ENCODE measurements at places on chromosomes 13 and 19.

GRCh38 chr19:49911381-49912145 is 14.9 kb upstream of the IL4I1 start:
- DNase-seq, result no peak

GRCh38 chr19:31303262-31303815 is 45.9 kb downstream of the TSHZ3 start:
- no peak for DNase-seq

GRCh38 chr13:108932196-108932595 is 302.8 kb downstream of the MYO16 start:
- no peak for DNase-seq

GRCh38 chr13:85974608-85975366 is 175.6 kb upstream of the SLITRK6 start:
- DNase-seq, result no peak

- DNase-seq, result no peak
Observed at GRCh38 chr19:19662871-19663255, 613 bp downstream of the ATP13A1 start.

DNA sequence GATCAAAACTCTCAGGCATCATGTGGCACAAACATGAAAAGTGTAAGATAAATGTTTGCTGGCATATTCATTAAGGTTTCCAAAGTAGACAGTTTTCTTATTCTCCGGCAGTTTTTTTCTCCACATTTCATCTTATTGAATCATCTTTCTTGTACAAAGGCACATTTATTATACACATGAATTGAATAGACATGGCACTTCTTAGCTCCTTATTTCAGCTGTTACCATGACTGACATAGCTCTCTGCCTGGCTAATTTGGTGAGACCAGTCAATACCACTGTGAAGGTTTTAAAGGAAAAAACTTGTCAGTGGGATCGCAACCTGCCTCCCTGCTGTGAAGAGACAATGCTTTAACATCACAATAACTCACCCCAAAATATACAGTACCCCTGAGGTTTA is 285.0 kb upstream of the PCDH20 start:
- no peak for DNase-seq

- DNase-seq, result no peak
Observed at GRCh38 chr19:28504139-28504538, 708.8 kb downstream of the UQCRFS1 start.

GRCh38 chr13:30128591-30128990 is 178.8 kb downstream of the KATNAL1 start:
- no peak for DNase-seq

GRCh38 chr19:2488942-2489731 is 13.2 kb downstream of the GADD45B start:
- DNase-seq, result no peak

GRCh38 chr19:10936661-10937084 is 8.1 kb downstream of the TIMM29 start:
- DNase-seq, result peak; percentile 64

DNA sequence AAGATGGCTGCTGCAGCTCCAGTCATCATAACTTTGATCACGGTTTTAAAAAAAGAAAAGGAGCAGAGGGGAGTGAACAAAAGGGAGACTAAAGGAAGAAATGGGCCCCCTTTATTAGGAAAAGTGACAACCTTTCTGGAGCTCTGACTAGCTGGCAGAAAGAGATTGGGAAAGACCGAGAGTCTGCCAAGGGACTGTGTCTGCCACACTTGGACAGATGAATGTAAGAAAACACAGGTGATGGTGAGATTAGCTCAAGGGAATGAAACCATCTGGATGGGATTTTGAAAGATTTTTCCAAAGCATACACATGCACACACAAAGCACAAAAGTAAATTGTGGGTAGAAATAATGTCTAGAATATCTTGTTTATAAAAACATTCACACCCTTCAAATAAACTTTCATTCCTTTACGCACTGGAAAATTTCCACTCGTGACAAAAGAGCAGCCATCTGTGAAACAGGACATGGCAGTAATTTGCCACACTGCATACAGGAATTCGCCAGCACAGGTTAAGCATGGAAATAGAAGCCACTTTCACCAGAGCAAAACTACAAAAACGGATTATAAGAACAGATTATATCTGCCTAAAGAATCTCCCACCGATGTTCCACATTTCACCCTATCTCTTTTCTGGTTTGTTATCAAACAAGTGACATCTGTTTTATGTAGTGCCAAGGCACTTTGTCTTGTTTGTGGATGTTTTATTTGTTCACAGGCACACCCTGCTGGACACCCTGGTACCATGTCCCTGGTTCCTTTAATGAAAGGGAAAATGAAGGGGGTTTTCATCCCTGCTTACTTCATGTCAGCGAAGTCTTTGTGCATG is 819.5 kb downstream of the DIAPH3 start:
- no peak for DNase-seq

GRCh38 chr13:37416291-37417059 is 182.1 kb downstream of the POSTN start:
- DNase-seq, result no peak

DNA sequence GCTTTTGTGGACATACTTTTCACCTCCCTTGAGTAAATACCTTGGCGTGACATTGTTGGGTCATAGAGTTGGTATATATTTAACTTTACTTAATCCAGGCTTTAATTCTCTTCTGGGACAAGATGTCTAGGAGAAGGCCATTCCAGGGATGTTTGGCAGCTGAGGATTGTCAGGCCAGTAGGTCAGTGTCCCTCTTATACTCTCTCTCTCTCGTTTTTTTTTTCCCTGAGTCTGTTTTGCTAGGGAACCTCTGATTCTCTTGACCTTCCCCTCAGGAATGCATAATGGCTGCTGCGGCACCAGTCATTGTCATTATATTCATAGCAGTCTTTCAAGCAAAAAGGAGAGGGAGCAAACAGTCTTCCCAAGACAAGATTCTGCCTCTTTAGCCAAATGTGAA is 48.8 kb downstream of the BICRA start:
- no peak for DNase-seq

GRCh38 chr13:31111136-31111535 is 50.6 kb downstream of the HSPH1 start:
- no peak for DNase-seq

DNA sequence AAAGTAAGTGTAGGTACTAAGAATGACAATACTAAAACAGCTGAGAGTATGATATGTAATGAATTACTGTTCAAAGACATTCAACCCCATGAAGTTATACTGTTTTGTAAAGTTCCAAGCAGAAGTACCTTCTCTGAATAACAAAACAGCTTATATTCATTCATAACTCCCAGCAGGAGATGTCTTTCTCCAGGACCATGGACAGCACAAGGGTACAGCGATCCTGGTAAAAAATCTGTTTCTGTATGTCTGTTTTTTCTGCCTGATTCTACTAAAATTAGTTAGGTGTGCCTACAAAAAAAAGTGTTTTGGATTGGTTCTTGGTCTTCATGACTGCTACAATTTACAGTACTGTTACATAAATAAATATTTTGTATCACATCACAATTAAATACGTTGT is 172.5 kb upstream of the SLITRK5 start:
- DNase-seq, result no peak

GRCh38 chr19:34651747-34652146 is 25.2 kb downstream of the SCGB2B2 start:
- DNase-seq, result no peak

DNA sequence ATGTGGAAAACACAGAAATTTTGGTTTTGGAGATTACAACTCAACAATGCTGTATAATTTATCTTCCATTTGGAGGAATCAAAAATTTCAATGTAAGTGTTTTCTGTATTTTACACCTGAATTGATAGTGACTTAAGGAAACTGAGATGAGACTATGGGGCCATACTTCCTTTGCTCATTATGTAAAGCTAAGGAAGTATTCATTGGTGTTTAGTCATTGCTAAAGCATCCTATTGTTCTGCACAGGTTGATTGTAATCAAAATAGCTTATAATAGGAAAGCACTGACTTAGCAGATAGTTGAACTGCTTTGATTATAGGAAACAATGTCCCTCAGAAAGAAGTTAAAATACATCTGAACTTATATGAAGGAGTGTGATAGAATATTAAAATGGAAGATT is 244.4 kb upstream of the SLITRK5 start:
- DNase-seq, result no peak

- DNase-seq, result no peak
Observed at GRCh38 chr19:35901854-35902661, at the start of gene HCST. Gene HCST (plus strand): TSS chr19:35902529. CDS start chr19:35902594, 65 bp downstream.

- no peak for DNase-seq
Observed at GRCh38 chr19:1540365-1540925, 16.6 kb downstream of the PLK5 start.

DNA sequence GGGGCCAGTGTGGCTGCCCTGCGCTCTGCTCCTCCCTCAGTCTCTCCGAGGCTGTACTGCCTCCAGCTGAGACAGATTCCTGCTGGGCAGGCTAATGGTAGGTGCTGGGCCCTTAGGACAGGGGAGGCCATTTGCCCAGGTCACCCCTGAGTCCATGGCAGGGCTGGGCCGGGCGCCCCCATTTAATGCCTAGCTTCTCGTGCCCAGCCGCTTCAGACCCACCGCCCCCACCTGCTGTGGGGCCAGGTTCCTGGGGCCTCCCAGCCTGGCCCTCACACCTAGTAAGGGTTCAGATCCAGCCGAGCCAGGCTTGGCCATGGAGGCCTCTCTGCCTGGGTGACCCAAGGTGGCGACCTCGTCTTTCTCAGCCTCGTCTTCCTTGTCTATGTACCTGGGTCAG is 17.8 kb downstream of the PIAS4 start:
- DNase-seq, result no peak

- no peak for DNase-seq
Observed at GRCh38 chr13:83183439-83184149, 698.7 kb downstream of the SLITRK1 start.

- DNase-seq, result no peak
Observed at GRCh38 chr19:3712663-3713611, 4.8 kb downstream of the TJP3 start.

DNA sequence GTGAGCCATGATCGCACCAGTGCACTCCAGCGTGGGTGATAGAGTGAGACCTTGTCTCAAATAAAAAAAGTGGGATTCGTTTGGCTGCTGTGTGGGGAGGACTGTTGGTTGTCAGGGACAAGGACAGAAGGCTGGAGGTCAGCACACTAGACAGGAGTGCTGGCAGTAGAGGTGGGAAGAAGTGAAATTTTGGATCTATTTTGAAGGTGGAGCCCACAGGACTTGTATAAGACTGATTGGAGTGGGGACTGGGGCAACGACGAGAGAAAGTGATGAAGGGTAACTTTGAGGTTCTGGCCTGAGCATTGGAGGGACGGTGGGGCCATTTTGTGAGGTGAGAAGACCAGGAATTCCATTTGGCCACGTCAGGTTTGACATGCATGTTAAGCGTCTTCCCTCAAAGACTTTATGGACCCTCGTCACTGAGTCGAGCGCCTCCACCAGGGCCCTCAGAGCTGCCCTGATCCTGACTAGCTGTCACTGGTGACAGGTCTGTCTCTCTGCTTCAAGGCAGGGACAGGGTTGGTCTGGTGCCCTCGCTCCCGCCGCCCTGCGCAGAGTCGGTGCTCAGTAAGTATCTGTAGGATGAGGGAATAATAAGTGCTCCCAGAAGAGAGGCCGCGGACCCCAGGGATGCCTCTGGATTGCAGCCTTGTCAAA is 673 bp downstream of the CTU1 start:
- DNase-seq, result no peak

DNA sequence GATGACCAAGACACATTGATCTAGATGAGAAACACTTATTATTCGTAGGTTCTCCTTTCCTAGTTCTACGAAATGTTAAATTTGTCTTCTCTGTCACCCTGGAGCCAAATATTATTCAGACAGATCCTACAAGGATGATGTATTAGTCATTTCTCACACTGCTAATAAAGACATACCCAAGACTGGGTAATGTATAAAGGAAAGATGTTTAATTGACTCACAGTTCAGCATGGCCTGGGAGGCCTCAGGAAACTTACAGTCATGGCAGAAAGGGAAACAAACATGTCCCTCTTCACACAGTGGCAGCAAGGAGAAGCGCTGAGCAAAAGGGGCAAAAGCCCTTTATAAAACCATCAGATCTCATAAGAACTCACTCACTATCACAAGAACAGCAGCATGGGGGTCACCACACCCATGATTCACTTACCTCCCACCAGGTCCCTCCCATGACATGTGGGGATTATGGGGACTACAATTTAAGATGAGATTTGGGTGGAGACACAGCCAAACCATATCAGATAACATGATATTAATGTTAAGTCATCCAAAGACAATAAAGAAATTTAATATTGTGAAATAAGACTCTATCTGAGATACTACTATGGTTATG is 1248.8 kb upstream of the SLC10A2 start:
- no peak for DNase-seq

- DNase-seq, result no peak
Observed at GRCh38 chr13:95035311-95036109, 265.7 kb downstream of the ABCC4 start.

DNA sequence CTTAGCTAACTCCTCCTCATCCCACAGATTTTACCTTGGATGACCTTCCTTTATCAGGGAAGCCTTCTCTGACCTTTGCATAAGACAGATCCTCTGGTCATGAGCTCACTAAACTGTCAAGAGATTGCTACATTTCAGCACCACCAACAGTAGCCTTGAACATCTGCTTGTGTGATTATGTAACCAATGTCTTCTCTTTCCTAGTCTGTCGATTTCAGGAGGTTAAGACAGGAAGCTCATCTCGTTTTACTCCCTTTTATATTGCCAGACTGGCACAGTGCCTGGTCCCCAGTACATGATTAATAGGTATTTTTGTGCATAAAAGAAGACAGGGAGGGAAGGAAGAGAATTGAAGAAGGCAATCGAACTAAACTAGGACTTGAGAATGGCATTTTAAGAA is 1697.7 kb downstream of the EFNB2 start:
- DNase-seq, result no peak

GRCh38 chr13:42075517-42075916 is 27.1 kb downstream of the DGKH start:
- DNase-seq, result no peak

DNA sequence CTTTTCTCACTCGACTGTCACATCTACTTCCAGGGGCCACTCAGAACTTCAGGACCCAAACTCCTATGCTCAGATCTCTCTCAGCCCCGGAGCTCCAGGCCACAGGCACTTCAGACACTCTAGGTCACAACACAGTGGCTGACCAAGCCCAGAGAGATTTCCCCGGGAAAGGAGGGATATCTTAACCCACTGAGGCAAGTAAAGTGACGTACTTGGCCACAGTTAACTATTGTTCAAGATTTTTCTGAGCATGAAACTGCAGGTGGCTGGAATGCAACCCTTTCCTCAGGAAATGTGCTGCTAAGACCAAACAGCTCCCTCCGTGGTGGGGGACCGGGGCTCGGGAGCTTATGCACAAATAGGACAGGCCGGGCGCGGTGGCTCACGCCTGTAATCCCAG is 23.9 kb downstream of the OPA3 start:
- DNase-seq, result no peak

Data from NCI-H1048 (cell line).